ENCODE measurements at places on chromosomes 16 and 17.

DNA sequence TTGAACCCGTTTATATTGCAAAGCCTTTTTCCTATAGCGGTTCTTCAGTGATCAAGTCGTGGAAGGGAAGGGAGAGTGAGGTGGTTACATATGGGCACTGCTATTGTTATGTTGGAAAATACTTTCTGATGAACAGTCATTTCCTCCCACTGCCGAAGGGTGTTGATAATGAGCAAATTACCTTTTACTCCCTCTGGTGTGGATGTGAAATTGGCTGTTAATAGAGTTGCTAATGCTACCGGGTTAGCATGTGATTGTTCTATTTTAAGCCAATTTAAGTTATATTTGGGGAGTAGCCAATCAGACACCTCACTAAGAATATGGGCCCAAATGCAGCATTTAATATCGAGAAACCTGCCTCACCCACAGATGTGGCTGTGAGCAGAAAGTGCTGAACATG lies 15.6 kb upstream of the PMFBP1 start:
- DNase-seq, result no peak

DNA sequence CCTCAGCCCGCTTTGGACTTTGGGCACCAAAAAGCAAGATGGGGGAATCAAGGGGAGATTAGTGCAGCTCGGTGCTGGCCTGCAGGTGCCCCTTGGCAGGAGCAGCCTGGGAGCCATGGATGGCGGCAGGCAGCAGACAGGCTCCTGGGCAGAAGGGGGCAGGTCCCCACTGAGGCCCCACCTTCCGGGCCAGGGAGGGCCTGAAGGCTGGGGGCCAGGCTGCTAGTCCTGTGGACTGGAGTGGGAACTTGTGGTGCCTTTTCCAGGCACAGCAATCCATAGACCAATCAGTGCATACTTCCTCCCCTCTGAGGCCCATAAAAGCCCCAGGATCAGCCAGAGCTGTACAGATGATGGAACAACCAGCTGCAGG lies 64.0 kb downstream of the USP32 start:
- DNase-seq, result no peak

- DNase-seq, result no peak
These were observed 844 bp downstream of the TBKBP1 start for GRCh38 chr17:47694581-47695428.

DNA sequence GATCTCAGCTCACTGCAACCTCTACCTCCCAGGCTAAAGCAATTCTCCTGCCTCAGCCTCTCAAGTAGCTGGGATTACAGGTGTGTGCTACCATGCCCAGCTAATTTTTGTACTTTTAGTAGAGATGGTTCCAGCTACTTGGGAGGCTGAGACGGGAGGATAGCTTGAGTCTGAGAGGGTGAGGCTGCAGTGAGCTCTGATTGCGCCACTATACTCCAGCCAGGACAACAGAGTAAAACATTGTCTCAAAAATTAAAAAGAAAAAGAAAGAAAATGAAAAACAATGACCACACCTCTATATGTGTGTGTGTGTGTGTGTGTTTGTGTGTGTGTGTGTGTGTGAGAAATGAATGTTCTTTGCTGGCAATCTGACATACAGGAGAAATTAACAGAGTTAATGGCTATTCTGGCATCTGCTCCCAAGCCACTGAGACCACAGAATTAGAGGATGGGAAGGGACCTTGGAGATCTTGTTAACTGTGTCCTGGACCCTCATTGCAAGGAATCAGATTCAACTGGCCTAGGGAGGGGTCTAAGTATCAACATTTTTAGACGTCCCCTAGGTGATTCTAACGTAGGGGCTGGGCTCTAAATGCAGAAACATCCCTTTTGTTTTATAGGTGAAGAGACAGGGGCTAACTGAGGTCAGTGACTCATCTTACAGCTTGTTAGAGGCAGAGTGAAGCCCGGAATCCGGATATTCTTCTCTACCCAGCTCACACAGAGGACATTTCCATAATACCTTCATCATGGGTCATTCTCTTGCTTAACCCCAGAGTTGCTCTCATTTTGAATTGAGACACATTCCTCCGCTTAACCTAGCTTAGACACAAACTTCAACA lies 16.4 kb upstream of the MARCHF10 start:
- no peak for DNase-seq

DNA sequence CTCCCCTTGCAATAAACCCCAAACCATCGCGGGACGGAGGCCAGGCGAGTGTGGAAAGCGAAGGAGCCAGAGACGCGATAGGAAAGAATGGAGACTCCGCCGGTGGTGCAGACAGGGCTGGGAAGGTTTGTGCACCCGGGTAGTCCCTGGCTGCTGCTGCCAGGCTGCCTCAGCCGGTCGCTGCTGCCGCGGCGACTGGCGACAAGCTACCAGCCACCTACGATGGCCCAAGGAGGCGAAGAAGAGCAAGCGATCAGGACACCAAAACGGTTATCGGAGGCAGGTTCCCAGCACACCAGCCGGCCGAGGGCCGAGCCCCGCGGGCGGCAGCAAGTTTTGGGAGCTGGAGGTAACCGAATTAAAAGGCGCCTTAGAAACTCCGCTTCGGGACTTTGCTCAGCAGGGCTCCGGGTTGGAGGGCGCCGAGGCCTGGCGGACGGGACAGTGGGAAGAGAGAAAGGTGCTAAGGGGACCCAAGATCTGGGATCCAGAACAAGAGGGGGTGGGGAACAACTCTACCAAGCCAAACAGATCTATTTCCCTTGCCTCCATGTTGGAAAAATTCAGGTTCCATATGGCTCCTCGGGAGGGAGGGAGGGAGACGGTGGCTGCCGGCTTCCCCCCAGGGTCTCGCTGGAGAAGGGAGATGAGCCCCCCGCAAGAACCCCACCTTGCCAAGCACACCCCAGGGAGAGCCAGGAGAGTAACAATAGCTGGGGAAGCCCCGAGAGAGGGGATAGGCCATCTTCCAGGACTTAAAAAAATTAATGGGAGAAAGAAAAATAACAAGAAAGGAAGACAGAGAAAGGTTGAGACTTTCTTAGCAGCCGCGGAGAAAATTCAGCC lies 9.7 kb upstream of the HOXB2 start:
- DNase-seq, result no peak

- DNase-seq, result no peak
These were observed 63.2 kb downstream of the RPH3AL start for GRCh38 chr17:289409-289808.

DNA sequence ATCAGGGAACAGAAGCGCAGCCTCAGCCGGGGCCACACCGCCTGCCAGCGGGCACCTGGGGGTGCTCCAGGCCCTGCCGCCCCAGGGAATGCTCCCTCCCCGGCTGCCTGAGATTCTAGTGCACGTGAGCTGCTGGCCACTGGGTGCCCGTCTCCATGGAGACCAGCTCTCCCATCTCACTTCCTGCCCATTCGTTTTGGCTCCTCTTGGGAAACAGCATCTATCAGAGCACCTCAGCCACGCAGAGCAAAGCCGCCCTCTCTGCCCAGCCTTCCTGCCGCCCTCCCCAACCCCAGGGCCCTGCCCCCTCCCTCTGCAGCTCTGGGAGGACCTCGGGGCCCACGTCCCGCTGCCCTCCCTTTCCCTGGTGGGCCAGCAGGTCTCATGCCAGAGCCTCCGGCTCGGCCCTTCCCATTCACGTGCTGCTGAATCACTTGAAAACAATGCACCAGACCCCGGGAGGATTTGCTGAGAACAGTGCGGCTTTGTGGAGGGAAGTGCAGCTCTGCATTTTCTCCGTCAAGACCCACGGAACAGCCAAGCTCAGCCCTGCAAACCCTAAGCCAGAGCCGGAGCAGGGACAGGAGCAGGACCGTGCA lies 19.4 kb downstream of the CEP295NL start:
- no peak for DNase-seq

DNA sequence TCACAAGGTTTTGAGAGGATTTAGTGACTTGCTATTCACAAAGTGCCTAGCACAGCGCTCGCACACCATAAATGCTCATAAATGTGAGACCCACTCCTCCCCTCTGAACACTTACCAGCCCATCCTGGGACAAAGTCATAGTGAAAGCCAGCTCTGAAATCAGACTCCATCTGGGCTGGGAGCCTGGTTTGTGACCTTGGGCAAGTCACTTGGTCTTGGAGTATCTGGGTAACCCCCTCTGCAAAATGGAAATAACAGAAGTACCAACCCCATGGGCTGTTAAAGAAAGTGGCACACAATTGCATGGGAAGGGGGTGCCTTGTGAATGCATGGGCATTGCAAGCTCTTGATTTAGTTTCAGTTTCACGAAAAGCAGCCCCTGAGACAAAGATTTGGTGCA lies 104.7 kb upstream of the CDH5 start:
- DNase-seq, result no peak

GRCh38 chr16:20401475-20402016 lies 3.0 kb downstream of the PDILT start:
- DNase-seq, result no peak

GRCh38 chr17:75624021-75624420 lies 9.2 kb upstream of the SMIM5 start:
- no peak for DNase-seq
